ENCODE measurements at places on chromosomes 3 and 15.

DNA sequence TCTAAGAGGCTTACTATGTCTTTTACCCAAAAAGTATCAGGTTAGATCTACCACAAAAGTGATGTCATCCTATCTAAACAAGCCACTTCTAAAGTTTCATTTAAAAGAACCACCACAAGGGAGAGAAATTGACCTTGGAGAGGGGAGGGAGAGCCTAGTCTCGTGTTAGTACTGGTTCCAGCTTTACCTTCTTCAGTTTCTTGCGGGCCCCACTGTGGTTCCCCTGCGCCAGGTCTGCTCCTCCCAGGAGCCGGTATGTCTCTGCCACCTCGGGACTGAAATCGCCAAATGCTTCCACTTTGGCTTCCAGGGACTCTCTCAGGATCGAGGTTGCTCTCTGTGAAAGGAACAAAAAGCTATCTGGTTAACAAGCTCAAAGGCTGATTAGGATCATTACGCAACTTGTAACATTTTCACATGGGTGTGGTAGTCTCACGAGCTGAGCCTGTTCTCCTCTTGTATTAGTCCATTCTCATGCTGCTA, 51.1 kb downstream of the SYNM start:
- no peak for DNase-seq

DNA sequence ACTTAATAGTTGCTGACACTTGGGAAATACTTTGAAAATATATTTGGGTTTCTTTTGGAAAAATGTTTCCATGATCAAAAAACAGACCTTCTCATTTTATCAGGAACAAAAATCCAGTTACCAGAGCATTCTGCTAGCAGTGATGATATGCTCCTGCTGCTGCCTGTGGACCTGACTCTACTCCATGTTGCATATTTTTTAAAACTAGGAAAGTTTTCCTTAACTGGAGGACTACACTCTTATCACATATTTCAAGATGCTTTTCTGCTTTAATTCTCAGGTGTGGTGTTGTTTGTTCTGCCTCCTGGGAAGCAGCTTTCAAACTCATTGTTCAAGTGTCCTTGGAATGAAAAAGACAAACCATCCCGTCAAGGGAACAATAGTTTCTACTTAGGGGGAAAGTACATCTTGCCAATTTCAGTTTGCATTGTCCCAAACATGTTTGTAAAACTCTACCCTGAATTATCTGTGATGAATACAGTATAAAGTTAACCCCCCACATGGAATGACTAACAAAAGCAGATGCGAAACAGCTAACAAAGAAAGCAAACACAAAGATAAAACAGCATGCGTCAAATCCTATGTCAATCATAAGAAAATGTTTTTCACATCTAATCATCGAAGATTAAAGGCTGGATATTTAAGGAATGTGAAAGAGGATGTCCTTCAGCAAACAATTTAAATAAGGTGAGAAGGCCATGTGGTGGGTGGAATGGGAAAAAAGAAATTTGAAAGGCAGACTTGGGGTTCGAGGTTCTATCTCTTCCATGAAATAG, 40.1 kb upstream of the PSMD6 start:
- no peak for DNase-seq

GRCh38 chr3:107846279-107846852, 244.5 kb downstream of the CD47 start:
- DNase-seq: no peak

GRCh38 chr3:194612221-194612620, 21.0 kb downstream of the TMEM44 start:
- no peak for DNase-seq

GRCh38 chr3:9606108-9606507, 43.2 kb upstream of the MTMR14 start:
- no peak for DNase-seq

- DNase-seq: no peak
Measured at GRCh38 chr3:146136647-146137046, 24.3 kb downstream of the PLOD2 start.

DNA sequence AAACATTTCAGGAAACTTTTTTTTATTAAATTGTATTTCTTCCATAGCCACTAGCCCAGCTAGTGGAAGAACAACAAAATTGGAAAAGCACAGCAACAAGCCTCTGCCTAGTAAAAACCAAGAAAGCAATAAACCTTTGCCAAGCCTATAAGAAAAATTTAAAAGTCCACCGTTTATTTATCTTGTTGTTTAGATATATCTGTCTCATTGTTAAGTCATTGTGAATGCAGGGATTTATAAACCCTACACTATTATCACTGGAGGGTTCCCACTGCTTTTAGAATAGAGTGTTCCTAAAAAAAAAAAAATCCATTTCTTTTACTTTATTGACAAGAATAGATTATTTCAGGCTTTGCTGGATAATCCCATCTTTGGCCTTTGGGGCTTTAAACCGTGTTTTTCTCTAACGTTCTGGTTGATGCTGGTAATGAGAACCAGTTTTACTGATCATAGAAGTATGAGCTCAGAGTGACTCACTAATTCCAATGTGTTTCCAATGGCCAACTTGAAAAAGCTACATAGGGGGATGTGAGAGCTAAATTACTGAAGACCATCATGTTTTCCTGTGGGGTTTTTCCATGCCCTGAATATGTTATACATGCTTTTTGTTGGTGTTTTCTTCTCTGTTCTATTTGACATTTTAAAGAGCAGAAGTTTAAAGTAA, 634.1 kb downstream of the RBMS3 start:
- DNase-seq: no peak

DNA sequence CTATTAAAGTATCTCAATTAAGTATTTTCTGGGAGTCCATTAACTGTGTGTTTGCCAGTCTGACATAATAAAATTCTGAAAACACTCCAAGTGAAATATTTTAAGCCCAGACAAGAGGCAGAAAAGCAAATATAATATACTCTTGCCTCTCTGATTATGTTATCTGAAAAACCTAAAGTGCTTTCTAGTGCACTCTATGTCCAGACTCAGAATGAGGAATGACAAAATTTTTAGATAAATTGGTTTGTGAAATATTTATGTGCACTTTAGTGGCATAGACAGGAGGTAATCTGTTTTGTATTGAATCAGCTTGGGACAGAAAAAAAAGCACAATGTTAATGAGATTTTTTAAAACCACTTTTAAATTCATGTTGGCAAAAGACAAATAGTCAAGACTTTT, 508.2 kb upstream of the SUCLG2 start:
- no peak for DNase-seq

GRCh38 chr15:43243020-43243645, 22.3 kb upstream of the EPB42 start:
- DNase-seq: no peak

DNA sequence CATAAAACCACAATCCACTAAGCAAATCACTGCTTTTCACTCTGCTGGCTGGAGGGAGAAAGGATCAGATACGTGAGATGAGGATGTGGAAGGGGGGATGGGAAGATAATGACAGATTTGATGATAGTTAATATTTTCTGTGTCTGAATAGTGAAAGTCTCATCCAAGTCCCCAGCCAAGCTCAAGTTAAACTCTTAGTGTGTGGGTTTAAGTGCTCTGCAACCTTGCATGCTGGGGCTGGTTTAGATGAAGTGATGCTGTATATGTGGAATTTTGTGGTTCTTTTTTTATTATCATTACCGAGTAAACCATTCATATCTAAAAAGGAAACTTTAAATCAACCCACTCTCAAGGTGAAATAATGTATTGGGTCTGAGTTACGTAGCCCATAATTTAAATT, 111.0 kb downstream of the TPRG1 start:
- DNase-seq: no peak

DNA sequence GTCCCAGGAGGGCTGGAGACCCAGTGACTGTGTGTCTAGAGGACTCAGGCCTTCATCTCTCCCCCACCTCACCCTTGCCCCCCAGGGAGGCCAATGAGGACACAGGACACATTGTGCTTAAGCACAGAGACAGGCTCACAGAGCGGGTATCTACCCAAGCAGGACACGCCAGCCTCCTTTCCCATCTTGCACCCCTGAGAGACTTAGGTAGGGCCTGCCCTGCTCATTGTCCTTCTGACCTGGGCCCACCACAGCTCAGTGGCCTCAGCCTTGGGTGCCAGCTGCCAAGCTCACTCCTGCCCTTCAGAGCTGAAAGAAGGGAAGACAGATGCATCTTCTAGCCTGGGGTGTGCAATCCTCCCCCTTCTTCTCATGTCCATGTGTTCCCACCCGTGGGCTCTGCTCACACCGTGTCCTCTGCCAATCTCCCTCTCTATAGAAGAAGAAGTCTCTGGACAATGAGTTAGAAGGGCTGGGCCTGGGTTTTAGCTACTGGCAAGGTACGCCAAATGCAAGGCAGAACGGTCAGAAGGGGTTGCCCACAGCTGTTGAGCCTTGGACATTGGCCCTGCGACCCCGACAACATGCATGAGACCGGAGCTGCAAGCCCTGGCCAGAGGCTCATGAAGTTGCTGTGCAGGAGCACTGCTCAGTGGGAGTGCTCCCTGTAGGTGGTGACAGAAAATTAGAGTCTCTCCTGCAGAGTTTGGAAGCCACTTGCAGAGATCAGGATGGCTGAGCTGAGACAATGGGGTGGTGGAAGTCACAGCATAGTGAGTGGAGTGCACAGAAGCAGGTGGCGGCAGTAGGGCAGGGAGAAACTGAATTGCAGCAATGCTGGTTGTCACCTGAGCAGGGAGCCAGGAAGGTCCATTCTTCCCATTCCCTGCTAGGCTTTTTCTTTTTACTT, 32.8 kb downstream of the ACSBG1 start:
- DNase-seq: no peak

GRCh38 chr3:26718315-26718714, 95.7 kb downstream of the LRRC3B start:
- no peak for DNase-seq

DNA sequence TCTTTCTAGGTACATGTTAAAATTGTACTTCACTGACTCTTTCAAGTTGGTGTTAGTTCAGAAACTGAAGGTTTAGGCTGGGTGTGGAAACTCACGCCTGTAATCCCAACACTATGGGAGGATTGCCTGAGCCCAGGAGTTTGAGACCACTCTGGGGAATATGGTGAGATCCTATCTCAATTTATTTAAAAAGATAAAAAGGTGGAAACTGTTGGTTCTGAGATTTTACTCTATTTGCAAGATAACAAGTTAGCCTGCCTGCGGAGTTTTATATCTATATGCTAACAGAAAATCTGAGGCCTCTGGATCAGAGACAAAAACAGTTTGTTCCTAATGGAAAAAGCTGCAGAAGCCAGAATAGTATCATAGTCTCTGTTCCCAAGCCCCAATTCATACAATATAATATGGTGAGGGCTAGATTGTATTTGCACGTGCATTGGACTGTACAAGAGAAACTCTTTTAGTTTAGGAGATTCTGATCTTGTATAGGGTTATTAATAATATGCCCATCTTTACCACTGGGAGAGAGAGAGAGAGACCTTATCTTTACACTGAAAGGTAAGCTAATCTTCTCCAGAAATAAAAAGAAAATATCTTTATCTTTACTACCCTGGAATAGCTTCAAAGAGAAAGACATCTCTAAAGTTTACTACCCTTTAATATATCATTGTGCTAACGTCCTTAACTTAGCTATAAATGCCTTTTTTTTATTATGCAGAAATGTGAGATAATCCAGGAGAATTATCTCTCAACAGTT, 1267.6 kb downstream of the OTOL1 start:
- DNase-seq: no peak

DNA sequence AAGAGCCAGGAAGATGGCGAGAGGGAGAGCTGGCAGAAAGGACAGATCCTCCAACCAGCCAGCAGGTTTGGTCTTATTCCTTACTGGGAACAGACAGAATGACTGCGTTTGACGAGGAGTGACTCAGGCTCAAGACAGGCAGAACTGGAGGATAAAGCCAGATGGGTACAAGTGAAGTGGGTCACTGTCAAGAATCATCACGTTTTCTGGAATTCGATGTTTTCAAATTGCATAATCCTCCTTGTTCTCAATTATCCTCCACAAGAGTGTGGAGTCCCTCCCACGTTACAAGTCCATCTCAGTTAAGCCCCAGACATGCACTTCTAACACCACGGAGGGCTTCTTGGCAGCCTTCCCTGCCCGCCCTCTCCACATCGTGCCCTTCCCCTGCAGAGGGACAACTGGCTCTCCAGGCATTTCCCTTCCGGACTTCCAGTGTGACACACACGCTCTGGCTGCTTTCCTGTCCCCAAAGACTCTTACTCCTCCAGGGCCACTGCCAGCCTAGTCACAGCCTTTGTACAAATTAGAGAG, 183.1 kb downstream of the CHST2 start:
- no peak for DNase-seq

- DNase-seq: no peak
Measured at GRCh38 chr3:186339180-186339918, 22.7 kb downstream of the DGKG start.

DNA sequence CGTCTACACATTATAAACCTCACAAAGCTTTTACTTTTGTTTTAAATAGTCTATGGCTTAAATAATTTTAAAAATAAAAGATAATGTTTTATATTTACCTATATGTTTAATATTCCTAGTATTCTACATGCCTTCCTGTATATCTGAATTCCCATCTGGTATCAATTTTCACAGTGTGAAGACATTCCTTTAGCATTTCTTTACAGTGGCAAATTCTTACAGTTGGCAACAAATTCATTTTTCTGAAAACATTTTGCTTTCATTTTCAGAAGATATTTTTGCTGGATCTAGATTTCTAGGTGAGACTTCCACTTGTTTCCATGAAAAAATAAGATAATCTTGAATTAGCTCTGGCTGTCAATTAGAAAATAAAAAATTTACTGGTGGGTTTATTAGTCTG, 471.4 kb upstream of the NAALADL2 start:
- no peak for DNase-seq

- no peak for DNase-seq
Measured at GRCh38 chr15:43220991-43221403, at the start of gene EPB42. Gene EPB42 (minus strand): TSS chr15:43221018. CDS start chr15:43220825, 193 bp downstream.

DNA sequence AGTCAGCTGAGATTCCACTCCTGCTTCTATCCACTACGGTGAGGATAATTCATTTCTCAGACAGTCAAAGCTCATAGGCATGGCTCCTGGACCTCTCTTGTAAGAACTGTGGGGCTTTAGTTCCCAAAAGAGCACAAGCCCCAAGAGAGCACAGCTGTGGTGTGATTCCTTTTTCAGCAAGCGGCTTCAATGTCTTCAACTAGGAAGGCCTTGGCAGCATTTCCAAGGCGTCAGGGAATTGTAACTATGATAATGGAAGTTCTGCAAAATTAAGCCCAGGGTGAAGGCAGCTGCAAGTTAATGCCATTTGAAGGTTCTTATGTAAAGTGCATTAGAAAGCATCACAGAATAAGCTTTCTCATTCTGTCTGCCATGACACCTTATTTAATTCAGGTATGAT, 657.1 kb downstream of the GRM7 start:
- DNase-seq: no peak

GRCh38 chr3:195372220-195372619, 70.6 kb downstream of the ACAP2 start:
- DNase-seq: no peak

GRCh38 chr3:45852828-45853227, 10.9 kb upstream of the LZTFL1 start:
- no peak for DNase-seq

DNA sequence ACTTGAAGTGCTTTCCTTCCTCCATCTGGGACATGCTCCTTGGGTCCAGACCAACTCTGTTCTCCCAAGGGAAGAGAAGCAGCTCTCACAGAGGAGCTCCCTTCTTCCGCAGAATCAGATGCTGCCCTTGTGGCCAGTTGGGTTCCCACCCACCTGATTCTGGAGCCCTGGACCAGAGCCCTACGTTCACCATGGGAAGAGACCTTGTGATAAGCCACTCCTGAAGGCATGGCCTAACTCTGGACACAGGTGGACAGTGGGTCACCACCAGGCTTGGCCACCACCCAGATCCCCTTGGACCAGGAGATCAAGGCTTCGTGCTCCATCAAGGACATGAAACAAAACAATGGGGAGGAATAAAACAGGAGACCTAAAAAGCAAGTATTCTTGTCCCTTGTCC, 172.2 kb downstream of the RPLP1 start:
- DNase-seq: no peak

Data from T-helper 22 cell (primary cell).